ENCODE measurements at places on chromosomes 16 and 17.

DNA sequence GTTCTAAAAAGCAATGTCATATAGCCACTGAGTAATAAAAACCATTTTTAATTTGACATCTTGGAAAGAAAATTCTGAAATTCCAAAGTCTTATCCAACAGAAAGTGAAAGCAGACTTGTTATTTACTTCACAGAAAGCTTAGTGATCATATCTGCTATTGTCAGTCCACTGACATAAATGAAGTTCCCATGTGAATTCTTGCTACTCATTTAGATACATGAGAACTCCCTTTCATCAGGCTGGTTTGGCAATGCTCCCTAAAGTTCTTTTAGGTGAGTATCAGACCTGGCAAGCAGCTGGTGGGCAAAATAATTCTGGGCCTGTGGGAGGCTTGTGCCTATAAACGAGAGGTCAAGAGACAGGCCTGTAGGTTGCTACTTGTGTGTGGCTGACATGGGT is 23.4 kb downstream of the NME2 start:
- no peak for DNase-seq

DNA sequence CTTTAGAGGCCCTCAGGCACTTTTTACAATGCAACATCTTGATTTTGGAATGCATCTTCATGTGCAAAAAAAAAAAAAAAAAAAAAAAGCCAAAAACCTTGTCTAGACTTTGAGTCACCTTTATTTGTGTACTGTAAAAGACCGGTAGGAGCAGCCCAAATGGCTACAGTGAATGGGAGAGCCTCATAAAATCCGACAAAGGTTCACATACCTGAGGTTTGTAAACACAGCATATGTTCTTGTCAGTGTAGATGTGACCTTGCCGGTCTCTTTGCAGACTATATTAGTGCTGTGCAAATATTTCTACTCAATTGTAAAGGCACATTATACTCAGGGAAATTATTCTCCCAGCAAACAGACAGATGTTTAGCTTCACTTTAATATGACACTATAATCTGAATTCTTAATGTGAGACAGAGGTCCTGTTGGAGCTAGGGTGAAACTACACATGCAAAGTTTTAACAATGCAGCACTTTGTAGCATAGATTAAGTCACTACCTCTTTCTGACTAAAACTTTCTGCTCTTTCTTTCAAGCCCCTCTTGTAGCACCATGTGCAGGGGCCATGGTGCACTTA is 211.3 kb downstream of the CA10 start:
- no peak for DNase-seq

DNA sequence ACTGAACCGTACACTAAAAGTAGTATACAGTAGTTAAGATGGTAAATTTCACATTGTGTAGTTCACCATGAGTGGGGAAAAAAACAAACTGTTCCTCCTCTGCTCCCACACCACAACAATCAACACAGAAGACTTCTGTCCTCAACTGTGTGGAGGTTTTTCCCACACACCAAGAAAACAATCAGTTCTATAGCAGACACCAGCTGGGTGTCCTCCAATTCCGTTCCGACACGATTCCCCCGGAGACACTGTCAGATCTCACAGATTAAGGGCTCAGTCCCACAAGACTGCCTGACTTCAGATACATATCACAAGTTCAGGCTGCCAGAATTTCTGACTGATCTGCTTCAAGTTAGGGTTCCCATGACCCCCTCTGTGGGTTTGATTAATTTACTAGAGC is 31.8 kb downstream of the BBS2 start:
- no peak for DNase-seq

- no peak for DNase-seq
Observed at GRCh38 chr17:41614098-41614497, 1.5 kb upstream of the KRT16 start.

GRCh38 chr16:65268331-65268730 is 146.5 kb upstream of the CDH11 start:
- no peak for DNase-seq

DNA sequence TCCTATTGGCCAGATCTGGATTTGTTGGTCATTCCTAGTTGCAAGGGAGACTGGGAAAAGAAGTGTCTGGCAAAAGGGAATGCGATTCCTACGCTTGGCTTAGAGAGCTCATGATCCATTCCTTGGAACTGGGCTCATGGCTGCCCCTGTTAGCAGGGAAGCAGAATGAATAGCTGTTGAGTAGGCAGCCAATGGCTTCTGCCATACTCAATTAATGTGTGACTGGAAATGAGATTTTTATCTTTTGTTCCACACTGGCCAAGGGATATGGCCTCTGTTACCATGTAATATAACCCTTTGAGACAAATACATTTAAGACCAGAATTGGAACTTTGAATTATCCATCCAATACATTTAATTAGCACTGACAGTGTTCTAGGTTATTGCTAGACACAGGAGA is 31.0 kb downstream of the FTO start:
- no peak for DNase-seq

- no peak for DNase-seq
Observed at GRCh38 chr16:52469091-52469490, 77.9 kb downstream of the TOX3 start.

DNA sequence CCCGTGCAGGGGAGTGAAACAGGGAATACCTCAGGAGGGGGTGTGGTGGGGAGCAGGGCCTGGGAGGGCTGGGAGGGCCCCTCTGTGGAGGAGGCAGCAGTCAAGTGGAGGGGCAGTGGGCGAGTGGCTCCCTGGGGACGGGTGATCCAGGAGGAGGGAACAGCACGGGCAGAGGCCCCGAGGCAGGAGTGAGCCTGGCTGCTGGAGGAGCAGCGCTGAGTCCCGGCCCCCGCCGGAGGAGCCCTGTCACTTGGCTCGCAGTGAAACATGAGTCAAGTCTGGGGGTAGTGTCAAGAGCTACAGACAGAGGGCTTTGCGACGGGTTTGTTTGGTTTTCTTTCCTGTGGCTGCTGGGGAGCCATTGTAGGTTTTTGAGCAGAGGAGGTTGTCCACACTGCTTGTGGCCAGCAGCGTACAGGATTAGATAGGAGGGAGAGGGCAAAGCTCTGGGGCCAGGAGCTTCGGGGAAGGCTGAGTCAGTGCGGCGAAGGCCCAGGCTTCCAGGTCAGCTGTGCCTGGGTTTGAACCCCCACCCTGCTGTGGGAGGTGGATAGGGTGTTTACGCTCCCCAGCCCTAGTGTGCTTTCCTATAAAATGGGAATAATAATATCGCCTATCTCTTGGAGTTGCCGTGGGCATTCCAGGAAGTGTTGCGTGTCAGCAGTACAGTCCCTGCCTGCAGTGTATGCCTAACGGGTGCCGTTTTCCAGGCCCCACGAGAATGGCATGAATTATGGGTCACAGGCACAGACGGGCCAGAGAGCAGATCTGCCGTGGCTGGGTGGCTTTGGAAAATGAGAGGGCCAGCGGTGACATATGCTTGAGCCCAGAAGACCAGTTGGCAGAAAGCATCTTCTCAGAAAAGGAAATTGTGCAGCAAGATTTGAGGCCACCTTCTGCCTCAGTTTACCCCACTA is 115.9 kb upstream of the CIBAR2 start:
- no peak for DNase-seq

- no peak for DNase-seq
Observed at GRCh38 chr16:47886631-47887415, 269.0 kb downstream of the ABCC12 start.

DNA sequence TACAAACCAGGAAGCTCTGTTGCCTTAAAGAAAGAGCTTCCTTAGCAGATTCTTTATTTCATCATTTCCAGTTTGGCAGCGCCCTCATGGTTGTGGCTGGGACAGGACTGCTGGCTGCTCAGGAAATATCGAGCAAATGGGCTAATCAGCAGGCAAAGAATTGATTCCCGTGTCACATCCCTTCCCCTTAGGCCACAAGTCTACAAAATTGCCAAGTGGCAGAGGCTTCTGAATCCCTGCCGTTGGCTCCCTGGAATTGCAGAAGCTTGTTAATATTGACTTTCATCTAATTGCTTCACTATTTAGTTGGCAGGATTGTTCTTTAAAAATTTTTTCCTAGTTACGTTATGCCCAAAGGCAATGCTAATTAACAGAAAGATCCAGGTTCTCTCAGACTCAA is 456.3 kb upstream of the ERCC4 start:
- DNase-seq, result no peak

DNA sequence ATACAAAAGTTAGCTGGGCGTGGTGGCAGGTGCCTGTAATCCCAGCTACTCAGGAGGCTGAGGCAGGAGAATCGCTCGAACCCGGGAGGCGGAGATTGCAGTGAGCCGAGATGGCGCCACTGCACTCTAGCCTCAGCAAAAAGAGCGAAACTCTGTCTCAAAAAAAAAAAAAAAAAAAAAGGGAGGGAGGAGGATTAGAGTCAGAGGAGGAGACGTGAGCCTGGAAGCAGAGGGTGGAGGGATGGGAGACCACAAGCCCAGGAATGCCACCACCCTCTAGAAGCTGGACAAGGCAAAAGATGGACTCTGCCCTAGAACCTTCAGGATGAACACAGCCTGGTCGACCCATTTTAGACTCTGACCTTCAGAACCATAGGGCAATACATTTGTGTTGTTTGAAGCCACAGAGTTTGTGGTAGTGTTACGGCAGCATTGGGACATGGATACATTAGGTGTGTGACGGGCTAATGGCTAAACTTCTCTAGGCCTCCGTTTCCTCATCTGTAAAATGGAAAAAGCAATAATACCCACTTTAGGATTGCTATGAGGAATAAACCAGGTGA is 2.1 kb upstream of the SMIM22 start:
- DNase-seq, result no peak

DNA sequence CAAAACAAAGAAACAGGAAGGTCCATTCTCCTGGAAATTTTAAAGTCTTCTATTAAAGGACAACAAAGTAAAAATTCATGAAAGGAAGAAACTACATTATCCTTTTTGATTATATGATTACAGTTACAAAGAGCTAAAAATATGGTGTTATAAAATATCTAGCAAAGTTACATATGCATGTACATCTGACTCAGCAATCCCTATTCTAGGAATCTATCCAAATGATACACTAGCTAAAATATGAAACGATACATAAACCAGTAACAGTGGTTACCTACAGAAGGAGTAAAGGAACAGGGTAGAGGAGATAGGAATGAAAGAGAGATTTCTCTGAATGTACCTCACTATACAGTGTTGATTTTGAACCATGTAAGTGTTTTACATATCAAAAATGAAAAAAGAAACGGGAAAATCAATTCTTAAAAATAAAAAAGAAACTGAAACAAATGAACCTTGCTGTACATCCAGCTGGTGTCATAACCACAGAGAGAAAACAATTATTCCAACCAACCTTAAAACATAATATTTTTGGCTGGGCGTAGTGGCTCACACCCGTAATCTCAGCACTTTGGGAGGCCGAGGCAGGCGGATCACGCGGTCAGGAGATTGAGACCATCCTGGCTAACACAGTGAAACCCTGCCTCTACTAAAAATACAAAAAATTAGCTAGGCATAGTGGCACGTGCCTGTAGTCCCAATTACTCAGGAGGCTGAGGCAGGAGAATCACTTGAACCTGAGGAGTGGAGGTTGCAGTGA is 41.4 kb downstream of the HYDIN start:
- DNase-seq, result no peak

- DNase-seq, result no peak
Observed at GRCh38 chr17:17667947-17668346, 13.3 kb upstream of the RAI1 start.

- DNase-seq, result no peak
Observed at GRCh38 chr16:17222871-17223401, 247.8 kb downstream of the XYLT1 start.

DNA sequence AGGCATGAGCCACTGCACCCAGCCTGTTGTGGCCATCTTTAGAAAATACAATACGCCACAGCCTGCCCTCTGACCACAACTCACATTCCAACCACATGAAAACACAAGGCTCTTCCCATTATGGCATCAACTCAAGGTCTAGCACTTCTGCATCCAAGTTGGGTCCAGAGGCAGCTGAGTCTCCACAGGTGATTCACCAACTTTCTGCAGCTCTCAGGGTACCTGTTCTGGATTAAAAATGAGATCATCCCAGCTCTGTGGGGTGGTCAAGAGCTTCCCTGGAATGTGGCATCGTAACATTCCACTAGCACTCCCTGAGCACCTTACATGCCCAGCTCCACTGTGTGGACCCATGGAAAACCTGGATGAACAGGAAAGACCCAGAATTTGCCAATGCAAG is 9.9 kb upstream of the GUCY2D start:
- DNase-seq, result no peak

- no peak for DNase-seq
Observed at GRCh38 chr17:1216217-1217088, 36.7 kb upstream of the ABR start.

DNA sequence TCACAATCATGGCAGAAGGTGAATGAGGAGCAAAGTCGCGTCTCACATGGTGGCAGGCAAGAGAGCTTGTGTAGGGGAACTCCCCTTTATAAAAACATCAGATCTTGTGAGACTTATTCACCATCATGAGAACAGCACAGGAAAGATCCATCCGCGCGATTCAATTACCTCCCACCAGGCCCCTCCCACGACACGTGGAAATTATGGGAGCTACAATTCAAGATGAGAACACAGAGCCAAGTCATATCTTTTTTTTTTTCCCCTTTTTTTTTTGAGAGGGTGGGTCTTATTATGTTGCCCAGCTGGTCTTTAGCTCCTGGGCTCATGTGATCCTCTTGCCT is 60.0 kb downstream of the RPTOR start:
- DNase-seq, result no peak

DNA sequence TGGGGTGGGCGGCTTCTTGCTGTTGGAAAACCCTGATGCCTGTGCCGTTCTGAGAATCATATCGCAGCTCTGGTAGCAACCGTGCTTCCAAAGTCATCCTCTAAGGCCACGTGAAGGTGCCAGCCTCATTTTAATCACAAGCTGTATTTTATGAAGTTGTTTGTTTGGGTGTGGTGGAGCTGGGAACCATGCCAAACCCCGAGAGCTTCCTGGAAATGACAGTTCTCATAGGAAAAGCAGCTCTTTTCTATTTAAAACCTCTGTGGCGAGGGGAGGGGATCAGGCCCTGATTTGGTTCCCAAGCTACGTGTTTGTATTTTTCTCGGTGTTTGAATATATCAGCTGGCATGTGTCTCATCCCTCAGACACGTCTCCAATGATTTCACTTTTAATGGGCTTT is 21.7 kb downstream of the KNOP1 start:
- peak; percentile 37 for DNase-seq

DNA sequence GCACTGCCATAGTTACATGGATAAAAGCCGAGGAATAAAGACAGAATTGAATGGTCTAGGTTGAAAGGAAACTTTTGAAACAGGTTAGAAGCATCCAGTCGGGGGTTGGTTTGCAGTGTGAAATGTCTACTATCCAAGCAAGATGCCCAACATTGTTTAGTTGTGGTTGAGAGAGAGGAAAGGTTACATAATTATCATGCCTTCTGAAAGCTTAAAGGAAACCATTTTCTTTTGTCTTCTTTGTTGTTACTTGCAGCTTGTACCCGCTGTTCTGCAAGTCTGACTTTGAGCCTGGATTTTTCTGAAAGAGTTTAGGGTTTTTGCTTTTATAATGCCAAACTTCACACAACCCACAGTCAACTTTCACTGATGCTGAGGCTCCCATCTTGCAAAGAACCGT is 167.9 kb downstream of the AXIN2 start:
- no peak for DNase-seq

GRCh38 chr17:51427323-51427811 is 167.0 kb downstream of the UTP18 start:
- no peak for DNase-seq

Measured in stimulated activated CD4-positive, alpha-beta T cell treated with anti-CD3 and anti-CD28 coated beads, Interleukin-15, amount 100 ng/mL, for 1 hour (primary cell).